ENCODE measurements at places on chromosomes 7 and 10.
A peak's percentile ranks its signal among the peaks of the same experiment; 100 is the strongest.

DNA sequence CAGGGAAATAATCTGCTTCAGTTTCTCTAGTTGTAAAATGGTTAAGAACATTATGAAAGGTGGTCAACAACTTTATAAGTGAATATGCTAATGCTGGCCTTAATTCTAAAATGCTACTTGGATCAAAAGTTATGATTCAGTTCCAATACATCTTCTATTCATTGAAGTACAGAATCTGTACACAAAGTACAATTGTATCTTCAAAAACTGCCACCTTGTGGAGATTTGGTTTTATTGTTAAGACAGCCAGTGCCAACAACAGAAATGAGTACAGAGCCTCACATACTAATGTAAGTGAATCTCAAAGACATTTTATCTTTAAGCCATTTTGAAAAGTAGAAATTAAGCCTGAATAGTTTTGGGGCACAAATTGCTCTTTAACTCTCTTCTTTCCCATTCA, 194.0 kb downstream of the CFTR start:
- DNase-seq = peak; percentile 17

GRCh38 chr10:52409928-52410327, 95.8 kb downstream of the DKK1 start:
- no peak for DNase-seq

- DNase-seq = no peak
Measured at GRCh38 chr10:96400465-96400864, 41.7 kb upstream of the OPALIN start.

DNA sequence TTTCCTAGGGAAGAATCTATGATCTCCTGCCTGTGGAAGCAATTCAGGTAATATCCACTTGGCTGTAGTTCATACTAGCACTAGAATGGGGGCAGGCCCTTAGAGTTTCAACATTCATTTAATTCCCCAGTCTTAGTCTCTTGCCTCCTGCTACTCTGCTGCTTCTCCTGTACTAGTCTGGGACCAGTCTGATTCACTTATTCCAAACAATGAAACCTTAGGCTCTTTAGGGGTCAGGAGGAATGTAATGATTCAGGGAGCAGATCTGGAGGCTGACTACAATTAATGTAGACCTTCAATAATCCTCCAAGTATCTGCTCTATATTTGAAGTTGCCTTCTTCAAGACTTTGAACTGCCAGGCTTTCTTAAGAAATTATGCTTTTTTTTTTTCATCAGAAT, 101.8 kb downstream of the GNAT3 start:
- DNase-seq = no peak

DNA sequence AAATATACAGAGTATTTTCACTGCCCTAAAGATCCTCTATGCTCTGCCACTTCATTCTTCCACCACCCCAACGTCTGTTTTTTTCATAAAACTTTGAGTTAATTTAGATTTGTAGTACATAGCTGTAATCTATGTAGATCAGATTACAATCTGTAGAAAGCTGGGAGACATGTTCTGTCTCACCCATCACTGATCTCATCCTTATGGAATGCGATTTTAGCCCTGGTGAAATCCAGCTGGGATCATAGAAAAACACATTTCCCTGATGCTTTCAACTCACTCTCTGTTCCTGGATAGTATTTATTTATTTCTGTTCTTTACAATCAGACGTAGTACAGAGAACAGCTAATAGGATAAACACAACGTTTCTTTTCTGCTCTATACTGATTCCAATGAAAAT, 521.0 kb downstream of the KIF20B start:
- no peak for DNase-seq

DNA sequence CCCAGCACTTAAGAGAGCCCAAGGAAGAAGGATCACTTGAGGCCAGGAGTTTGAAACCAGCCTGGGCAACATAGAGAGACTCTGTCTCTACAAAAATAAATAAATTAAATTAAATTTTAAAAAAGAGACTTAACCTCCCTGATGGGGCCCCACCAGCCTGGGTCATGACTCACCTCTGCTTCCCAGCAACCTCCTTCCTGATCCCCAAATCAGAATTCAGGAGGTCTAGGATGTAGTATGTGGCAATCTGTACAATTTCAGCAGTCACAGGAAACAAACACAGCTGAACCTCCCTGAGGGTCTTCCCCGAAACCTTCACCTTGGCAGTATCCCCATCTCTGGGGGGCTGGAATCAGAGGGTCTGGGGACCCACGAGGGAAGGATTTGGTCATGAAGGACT, 9.7 kb upstream of the PPP1R35 start:
- no peak for DNase-seq
